Activated CD8-positive, alpha-beta T cell treated with anti-CD3 and anti-CD28 coated beads for 36 hours (primary cell): ENCODE measurements at places on chromosomes 5 and 9.

GRCh38 chr5:168301593-168302390 is 10.3 kb downstream of the WWC1 start:
- DNase-seq, result no peak

DNA sequence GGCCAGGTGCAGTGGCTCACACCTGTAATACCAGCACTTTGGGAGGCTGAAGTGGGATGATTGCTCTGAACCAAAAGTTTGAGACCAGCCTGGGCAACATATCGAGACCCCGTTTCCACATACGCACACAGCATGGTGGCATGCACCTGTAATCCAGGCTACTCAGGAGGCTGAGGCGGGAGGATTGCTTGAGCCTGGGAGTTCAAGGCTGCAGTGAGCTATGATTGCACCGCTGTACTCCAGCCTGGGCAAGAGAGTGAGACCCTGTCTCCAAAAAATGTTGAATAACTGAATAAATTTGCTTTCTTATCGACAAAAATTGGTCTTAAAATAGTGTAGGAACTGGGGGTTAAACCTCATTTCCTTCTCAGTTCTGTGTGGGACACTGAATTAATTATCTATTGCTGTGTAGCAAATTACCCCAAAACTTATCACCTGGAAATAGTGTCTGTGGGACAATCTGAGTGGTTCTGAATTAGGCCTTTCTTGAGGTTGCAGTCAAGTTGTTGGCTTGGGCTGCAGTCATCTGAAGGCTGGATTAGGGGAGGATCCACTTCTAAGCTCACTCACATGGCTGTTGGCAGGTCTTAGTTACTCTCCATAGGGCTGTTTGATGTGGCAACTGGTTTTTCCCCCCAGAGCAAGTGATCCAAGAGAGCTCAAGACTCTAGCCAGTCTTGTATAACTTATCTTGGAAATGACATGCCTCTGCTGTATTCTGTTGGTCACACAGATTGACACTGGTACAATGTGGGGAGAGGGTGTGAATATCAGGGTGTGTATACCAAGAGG is 2.0 kb downstream of the SNX30 start:
- DNase-seq, result peak; percentile 47

DNA sequence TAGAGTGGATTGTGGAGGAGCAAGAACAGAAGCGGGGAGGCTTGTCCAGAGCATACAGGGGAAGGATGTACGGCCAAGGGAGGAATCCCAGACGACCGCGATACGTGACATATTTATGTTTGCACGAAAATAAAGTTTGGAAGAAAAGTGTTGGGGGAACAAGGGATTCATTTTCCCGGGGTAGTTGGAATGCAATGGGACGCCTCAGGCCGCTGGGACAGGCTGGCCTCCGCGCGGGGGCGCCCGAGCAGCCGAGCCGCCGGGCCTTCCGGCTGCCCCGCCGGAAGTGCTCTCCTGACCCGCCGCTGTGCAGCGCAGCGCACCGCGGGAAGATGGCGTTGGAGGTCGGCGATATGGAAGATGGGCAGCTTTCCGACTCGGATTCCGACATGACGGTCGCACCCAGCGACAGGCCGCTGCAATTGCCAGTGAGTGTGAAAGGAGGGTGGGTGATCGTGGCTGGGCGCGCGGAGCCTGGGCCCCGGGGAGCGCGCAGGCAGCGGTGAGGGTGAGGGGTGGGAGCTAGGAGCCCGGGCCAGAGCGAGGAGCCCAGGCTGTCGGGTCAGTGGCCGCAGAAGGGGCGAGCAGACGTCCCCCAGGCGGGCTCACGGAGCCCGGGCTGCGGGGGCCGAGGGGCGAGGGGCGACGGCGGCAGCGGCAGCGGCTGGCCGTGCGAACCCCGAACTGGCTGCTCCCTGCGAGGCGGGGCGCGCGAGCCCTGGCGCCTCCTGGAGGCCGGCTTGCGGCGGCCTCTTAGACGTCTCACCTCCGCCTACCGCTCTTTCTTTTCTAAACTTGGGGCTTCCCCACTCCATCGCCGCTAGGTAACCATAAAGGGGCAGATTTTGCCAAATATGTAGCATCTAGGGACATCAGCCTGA is at the start of gene PHAX:
TSS of gene PHAX (plus strand) at position 317 of the 881 bp plus-strand sequence. CDS start at position 333, 16 bp downstream.
- DNase-seq, result peak; percentile 80

DNA sequence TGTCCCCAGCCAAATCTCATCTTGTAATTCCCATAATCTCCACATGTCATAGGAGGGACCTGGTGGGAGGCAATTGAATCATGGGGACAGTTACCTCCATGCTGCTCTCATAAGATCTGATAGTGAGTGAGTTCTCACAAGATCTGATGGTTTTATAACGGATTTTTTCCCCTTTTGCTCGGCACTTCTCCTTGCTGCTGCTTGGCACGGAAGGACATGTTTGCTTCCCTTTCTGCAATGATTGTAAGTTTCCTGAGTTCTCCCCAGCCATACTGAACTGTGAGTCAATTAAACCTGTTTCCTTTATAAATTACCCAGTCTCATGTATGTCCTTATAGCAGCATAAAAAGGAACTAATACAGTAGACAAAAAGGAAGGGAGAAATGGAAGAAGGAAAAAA is 76.7 kb upstream of the CCNG1 start:
- DNase-seq, result no peak

GRCh38 chr9:77163884-77164283 is 13.4 kb upstream of the VPS13A start:
- DNase-seq, result no peak

- no peak for DNase-seq
Measured at GRCh38 chr5:27821681-27822080, 783.3 kb upstream of the CDH9 start.

- no peak for DNase-seq
Measured at GRCh38 chr5:154947778-154948177, 6.9 kb downstream of the MRPL22 start.

GRCh38 chr5:56480078-56480704 is 247.1 kb upstream of the ANKRD55 start:
- no peak for DNase-seq

DNA sequence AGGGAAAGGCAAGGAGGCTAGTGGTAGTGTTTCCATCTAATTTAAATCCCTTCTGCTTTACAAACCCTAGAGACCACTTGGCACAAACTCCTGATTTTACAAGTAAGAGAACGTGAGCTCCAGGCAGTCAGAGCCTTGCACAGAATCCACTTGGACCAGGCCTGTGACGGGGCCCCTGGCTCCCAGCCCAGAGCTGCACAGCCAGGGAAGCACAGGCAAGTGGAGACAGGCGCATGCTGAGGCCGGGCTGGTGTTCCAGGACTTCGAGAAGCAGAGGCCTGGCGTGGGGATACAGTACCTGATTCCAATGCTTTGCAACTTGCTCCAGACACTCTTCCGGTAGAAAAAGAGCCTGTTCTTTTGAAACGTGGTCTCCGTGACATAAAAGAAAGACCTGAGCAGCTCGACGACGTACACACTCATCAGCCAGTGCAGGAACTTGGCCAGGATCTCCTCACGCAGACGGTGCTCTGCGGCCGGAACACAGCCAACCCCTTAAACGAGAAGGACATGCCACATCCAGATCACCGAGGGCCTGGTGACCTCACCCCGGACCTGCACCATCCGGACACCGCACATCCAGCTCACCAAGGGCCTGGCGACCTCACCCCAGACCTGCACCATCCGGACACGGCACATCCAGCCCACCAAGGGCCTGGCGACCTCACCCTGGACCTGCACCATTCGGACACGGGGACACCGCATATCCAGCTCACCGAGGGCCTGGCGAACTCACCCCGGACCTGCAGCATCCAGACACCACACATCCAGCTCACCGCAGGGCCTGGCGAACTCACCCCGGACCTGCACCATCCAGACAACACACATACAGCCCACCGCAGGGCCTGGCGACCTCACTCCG is 12.5 kb downstream of the TERT start:
- no peak for DNase-seq

GRCh38 chr5:145825751-145826180 is 9.4 kb downstream of the PRELID2 start:
- no peak for DNase-seq

DNA sequence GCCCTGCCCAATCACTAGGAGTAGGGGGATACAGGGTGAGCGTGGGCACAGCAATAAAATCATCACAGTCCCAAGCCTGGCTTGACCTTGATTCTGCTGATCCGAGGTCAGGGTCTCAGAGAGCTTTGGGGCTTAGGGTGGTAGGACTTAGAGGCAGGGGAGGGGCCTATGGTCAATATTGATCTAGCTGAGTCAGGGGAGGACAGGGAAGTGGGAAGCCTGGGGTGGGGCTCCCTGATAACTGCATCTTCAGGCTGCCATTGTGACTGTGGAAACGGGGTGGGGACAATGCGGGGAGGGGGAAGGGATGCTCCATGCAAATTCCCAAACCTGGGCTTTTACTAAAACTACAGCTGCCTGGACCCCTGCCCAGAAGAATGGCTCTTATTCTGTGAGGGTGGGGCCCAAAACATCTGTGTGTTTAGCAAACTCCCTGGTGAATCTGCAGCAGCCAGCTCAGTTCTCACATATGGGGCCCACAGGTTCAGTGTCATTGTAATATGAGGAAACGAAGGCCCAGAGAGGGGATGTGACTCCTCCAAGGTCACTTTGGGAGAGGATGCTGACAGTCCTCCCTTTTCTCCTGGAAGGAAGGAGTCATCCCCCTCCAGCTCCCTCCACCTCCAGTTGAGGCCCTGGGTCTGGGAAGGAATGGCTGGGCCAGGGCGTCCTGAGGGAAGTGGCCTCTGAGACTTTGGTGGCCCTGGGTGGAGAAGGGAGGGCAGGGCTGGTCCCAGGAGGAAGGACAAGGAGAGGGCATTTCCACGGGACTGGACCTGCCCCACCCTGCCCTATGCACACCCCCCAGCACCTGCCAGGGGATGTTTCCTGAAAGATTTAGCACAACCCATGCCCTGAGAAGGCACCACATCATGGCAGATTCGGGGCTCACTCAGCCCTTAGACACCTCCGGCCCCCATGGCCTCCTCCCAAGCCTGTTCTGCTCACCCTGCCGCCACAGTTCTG is 26.4 kb downstream of the SLC6A7 start:
- no peak for DNase-seq

GRCh38 chr5:170216257-170216864 is 16.4 kb upstream of the C5orf58 start:
- no peak for DNase-seq

GRCh38 chr9:131013771-131014676 is 5.0 kb downstream of the LAMC3 start:
- no peak for DNase-seq

GRCh38 chr5:176410486-176411180 is 5.7 kb downstream of the CLTB start:
- DNase-seq, result no peak

GRCh38 chr9:122948313-122948712 is 7.5 kb downstream of the RABGAP1 start:
- peak; percentile 8 for DNase-seq

DNA sequence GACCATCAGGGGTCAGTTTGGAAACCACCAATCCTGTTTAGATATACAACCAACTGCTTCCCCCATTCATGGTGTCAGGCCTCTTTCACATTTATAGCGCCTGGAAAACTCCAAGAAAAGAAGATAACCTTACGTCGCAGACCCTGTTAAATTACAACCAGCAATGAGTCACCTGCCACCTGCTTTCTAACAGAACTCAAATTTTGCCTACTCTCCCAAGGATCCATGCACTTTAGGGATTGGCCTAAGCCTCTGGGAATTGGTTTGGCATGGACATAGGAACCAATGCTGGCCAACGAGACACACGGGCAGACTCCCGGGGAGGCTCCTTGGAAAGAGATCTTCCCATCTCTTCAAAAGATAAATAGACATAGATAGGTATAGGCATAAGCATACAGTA is 87.0 kb downstream of the FEM1C start:
- no peak for DNase-seq

DNA sequence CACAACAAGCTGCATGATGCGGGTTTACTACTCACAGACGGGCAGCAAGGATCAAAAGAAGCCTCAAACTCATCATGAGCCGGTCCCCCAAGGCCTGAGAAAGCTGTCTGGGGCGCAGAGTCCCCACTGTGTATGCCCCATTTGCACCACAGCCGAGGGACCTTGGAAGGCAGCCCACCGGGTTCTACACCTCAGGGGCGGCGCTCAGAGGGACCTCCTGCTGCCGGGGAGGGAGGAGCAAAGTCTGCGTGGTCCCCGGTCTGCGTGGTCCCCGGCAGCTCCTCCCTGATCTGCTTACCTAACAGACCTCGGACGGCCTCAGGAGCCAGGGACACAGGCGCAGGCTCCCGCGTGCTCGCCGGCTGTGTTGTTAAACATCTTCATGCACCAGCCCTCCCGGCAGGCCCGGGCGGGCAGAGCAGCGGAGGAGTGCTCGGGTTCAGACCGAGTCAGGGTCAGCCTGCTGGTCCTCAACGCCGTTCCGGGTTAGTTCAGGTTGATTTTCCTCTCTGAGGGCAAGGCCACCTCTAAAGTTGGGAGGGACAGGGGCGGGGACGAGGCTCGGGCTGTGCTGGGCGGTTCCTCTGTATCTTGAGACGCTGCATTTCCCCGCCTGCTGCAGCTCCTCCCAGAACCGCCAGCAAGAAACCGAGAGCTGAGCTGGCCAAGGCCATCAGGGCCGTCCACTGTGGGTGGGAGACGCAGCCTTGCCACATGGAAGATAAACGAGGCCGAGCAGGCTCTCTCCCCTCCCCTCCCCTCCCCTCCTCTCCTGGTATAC is 74.6 kb downstream of the MRPL36 start:
- peak; percentile 40 for DNase-seq

GRCh38 chr5:150206098-150206778 is 16.4 kb downstream of the SLC6A7 start:
- peak; percentile 13 for DNase-seq

GRCh38 chr5:148713735-148714508 is 59.6 kb upstream of the HTR4 start:
- DNase-seq, result no peak

DNA sequence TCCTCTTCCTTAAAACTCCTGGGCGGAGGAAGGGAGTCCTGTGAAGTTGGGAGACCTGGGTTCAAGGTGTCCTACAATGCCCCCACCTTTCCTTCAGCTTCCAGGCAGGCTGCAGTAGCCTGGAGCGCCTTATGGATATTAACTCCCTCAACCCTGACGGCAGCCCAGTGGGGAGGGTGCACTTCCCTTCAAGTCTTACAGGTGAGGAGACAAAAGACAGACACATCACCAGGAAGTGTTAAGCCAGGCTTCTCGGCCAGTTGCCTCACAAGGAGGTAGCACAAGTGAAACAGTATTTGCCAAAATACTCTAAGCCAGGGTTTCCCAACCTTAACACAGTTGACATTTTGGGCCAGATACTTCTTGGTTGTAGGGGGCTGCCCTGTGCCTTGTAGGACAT is 4.2 kb downstream of the TRIM7 start:
- DNase-seq, result no peak

GRCh38 chr5:133848341-133848811 is 120.0 kb downstream of the C5orf15 start:
- peak; percentile 27 for DNase-seq

- DNase-seq, result no peak
Measured at GRCh38 chr5:77231471-77232138, 21.1 kb downstream of the PDE8B start.

DNA sequence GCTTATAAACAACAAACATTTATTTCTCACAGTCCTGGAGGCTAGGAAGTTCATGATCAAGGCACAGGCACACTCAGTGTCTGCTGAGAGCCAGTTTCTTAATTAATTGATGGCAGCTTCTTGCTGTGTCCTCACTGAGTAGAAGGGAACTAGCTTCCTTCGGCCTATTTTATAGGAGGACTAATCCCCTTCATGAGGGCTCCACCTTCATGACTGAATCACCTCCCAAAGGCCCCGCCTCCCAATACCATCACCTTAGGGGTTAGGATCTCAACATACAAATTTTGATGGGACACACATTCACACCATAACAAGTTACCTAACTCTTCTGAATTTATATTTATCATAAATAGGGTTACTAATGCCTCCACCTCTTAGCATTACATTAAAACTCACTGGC is 129.8 kb downstream of the GNAQ start:
- DNase-seq, result no peak
